Spleen (tissue), 13 donors: ENCODE measurements at places on chromosomes 7 and 10.

GRCh38 chr7:36617408-36617807 lies 106.9 kb downstream of the AOAH start:
- no peak for DNase-seq

- DNase-seq: no peak
These were observed 704.0 kb upstream of the LRRN3 start for GRCh38 chr7:110386913-110387312.

- DNase-seq: peak; percentile 93
These were observed 559 bp downstream of the DBF4 start for GRCh38 chr7:87876869-87877234.

DNA sequence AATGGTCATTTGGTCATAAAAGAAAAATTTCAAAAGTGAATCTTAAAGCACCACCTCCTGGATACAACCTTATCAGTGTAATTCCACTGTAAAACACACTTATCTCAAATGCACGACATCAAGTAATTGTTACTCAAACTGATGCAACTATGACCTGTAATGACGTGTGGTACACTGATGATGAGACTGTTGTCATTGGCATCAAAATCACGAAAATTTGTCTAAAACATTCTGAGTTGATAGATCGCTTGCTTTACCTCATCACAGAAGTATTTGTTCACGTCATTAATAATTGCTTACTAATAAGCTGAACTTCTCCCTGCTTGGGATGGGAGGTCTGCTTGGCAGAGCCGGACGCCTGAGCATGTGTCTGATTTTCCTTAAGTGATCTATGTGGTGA lies 221.8 kb upstream of the KLF6 start:
- DNase-seq: no peak

DNA sequence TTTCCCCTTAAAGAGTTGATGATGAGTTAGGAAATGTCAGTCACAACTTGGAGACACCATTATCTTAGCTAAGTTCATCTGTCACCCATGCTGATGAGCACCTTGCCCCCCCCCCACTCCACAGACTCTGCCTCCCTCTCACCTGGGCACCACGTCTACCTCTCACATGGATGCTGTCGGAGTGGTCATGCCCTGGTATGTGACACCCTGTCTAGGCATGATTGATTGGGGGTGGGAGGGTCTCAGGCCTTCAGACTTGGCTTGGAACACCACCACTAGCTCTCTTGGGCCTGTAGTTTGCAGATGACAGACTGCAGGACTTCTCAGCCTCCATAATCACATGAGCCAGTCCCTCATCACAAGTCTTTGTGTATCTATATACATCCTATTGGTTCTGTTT lies 78.0 kb downstream of the WDR37 start:
- DNase-seq: no peak

DNA sequence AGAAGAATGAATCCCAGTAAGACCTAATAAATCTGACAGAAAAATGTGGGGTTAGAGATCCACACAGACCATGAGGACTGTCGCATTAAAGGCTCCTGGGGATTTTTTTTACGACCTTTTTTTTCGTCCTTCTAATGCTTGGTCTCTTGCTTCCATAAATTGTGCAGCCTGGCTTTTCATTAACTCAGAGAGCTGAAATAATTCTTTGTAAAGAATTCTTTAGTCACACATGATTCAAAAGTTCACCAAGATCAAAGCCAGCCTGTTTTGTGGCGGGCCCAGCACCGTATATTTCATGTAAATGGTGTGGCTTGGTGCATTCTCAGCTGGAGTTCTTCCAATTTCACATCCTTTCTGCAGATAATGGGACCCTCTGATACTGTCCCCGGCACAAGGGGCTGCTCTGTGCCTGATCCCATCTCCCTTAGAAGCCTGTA lies 206.6 kb upstream of the BMPER start:
- no peak for DNase-seq

DNA sequence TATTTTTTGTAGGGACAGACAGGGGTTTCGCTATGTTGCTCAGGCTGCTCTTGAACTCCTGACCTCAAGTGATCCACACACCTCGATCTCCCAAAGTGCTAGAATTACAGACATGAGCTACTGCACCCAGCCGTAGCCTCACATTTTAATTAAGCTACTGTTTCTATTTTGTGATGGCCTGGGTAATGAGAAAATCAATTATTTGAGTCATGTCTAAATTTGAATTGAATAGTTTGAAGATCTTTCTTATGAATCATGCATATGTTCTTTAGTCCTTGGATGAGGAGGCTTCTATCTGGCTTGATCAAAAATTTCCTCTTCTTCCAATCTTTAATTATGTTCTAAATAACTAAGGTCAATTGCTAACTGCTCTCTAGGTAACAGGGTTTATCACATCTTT lies 175.0 kb downstream of the REEP3 start:
- no peak for DNase-seq

- DNase-seq: no peak
These were observed 2.3 kb downstream of the TMEM184A start for GRCh38 chr7:1553512-1554210.

- no peak for DNase-seq
These were observed 75.9 kb upstream of the NEUROD6 start for GRCh38 chr7:31416381-31416870.

DNA sequence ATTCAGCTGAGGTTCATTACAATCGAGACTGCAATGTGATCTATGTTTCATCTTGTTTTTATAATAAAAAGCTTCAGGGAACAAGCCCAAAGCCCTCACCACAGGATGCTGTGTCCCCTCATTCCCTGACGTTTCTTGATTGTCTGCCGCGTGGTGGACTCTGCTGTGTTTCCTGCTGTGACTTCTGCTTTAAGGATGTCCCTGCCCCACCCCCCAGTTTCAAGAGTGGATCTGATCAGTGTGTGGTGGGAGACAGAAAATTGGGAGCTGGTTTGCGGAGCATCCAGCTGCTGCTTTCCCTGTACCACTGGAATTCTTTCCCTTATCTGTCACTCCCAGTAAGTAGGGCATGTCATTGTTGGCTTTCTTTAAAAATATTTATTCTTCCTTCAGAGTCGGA lies 86.2 kb downstream of the CREM start:
- DNase-seq: no peak

DNA sequence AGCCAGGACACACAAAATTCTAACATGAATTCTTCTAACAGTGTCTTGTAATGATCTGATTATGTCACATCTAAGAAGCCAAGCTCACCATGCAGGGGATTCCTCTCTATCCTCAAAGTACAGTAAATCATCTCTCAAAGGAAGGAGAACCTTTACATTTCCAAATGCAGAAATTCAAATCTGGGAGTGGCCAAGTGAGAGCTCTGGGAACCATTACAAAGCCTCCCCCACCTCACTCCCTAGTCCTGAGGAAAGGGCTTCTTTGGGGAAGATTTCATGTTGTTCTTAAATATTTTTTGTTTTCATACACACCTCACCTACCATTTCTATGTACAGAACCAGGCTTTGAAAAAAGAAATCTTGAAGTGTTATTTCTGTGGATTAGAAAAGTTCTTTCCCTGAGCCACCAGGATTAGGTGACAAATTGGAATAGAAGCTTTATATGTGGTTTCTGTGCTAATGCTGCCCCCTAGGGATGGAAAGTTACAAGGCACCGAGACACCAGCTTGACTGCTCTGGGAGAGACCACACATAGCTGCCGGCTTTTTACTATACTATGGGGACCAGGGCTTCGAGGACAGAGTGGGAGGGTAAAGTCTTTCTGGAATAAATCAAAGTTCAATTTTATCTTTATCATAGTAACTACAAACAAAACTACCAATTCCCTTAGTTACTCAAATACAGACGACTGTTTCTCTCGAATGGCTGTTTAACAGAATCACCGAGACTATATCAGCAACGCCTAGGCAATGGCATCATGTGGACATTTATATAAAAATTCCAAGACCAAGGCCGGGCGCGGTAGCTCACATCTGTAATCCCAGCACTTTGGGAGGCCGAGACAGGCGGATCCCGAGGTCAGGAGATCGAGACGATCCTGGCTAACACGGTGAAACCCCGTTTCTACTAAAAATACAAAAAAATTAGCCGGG lies 116.1 kb downstream of the RNF216 start:
- DNase-seq: no peak

GRCh38 chr10:74963549-74963948 lies 137.1 kb downstream of the KAT6B start:
- no peak for DNase-seq

- no peak for DNase-seq
These were observed 157.5 kb downstream of the XPNPEP1 start for GRCh38 chr10:109765838-109766237.

- no peak for DNase-seq
These were observed 33.0 kb downstream of the TPST1 start for GRCh38 chr7:66237906-66238772.

- no peak for DNase-seq
These were observed 40.1 kb upstream of the ZNF488 start for GRCh38 chr10:47424231-47424630.

GRCh38 chr10:2143213-2143835 lies 406.0 kb upstream of the ADARB2 start:
- DNase-seq: no peak

DNA sequence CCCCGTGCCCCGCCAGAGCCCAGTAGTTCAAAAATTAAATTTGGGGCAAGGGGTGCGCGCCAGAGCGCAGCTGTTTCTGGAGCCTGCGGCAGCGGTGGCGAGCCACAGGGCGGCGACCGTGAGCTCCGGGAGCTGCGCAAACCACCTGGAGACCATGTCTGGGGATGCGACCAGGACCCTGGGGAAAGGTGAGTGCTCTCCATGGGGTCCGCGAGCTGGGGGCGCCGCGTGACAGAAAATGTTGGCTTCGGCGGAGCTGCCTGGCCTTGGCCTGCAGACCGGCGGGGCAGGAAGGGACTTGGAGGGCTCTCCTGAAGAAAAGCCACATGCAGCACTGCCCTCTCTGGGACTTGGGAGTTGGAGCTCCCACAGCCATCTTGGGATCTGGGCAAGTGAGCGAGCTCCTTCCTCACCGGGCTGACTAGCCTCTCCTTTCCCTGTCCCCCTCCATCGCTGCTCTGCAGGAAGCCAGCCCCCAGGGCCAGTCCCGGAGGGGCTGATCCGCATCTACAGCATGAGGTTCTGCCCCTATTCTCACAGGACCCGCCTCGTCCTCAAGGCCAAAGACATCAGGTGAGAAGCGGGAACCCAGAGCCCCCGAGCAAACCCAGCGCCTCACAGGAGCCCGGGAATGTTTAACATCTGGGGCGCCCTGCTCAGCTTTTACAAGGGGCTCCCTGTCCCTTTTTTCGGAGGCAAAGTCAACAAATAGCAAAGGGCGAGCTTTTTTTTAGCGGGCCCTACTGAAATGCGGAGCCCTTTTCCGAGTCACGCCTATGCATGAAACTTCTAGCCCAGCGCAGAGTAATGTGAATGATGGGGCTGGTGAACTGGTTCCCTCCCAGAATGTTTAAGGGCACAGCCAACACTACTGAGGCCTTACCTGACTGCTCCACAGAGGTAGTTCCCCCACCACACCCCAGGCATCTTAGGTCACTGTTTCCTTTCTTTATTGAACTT lies 6.1 kb downstream of the GSTO2 start:
- DNase-seq: peak; percentile 87

DNA sequence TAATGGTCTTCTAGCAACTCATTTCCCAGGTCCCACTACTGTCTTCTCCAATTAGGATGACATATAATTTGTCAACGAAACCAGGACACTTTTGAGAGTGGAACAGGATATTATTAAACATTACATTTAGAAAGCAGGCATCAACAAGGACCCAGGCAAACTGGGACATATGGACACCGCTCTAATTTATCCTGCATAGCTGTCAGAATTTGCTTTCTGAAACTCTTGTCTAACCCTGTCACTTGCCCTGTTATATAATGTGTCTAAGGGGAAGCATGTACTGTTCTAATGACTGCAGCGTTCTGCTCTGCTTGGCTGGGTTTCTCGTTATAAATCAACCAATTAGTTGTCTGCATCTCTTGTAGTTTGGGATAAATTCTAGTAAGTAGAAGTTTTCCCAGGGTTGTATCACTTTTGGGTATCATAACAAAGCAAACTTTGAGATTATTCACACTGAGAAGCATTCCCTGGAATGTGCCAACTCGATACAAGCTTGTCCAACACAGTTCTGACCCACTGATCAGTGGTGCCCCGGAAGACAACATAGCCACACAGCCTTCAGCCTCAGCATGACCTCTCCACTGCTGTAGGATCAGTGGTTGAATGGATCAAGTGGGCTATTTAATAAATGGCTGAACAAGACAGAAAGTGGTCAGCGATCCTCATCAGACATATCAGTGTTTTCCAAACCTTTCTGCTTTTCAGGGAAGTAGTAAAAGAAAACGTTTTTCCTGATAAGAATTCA lies 228.1 kb downstream of the KIF20B start:
- DNase-seq: no peak

GRCh38 chr10:77713521-77714280 lies 76.1 kb upstream of the KCNMA1 start:
- DNase-seq: no peak

GRCh38 chr10:25696013-25696708 lies 237.9 kb upstream of the MYO3A start:
- no peak for DNase-seq

GRCh38 chr10:42753507-42754154 lies 29.0 kb upstream of the BMS1 start:
- DNase-seq: peak; percentile 80

- no peak for DNase-seq
These were observed 19.0 kb downstream of the SH2B2 start for GRCh38 chr7:102305414-102306268.

- DNase-seq: no peak
These were observed 68.0 kb upstream of the PPP1R3C start for GRCh38 chr10:91700788-91701444.

DNA sequence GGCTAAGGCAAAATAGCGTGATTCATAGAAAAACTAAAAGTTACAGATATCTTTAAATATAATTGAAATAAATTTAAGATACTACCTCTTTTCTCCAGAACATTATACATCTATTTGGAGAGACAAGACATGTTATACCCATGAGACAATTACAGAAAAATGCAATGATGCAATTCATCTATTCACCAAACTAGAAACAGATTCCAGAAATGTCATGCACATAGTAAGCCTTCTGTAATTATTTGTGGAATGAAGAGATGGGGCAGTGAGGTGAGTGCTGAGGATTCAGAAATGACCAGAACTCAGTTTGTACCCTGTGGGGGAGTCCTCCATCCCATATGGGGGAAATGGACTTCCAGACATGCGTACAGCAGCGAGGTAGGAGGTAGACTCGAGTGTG lies 99.4 kb downstream of the MKX start:
- no peak for DNase-seq

- no peak for DNase-seq
These were observed 88.0 kb downstream of the PDGFA start for GRCh38 chr7:431658-432111.

- no peak for DNase-seq
These were observed 1.8 kb downstream of the STMP1 start for GRCh38 chr7:135664046-135664589.
